ENCODE measurements at places on chromosomes 4 and X.
A peak's percentile ranks its signal among the peaks of the same experiment; 100 is the strongest.

DNA sequence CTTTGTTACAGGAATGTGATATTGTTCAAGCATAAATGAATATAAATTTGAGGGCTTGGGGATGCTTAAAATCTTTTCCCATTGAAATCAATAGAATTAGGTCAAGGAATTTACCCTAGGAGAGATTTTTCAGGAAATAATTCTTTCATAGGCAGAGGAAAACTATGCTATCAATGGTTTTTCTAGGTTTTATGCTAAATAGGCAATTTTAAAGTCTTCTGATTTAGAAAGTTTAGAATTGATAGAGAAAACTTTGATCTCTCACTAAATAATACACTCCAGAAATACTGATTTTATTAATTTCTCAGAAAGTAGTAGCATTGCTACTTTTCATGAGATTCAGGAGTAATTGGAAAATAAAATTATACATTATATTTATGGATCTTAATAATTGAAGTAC is 36.5 kb upstream of the GNRHR start:
- DNase-seq = no peak

- peak; percentile 6 for DNase-seq
Measured at GRCh38 chr4:100372432-100372831, 145.4 kb downstream of the EMCN start.

- no peak for DNase-seq
Measured at GRCh38 chr4:39255871-39256270, 73.5 kb downstream of the WDR19 start.

GRCh38 chrX:106698693-106699092 is 27.8 kb upstream of the RNF128 start:
- DNase-seq = peak; percentile 43

DNA sequence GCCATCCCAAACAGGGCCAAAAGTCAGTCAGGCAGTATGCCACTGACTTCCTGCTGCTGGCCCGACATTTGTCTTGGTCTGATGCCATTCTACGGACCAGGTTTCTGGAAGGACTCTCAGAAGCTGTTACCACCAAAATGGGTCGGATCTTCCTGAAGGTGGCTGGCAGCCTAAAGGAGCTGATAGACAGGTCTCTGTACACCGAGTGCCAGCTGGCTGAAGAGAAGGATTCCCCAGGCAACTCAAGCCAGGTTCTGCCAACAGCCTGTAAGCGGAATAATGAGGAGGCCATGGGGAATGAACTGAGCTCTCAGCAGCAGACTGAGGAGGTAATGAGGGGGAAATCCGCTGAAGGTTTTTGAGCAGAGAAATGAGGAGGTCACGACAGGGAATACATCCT is 95.7 kb downstream of the RTL9 start:
- DNase-seq = no peak

DNA sequence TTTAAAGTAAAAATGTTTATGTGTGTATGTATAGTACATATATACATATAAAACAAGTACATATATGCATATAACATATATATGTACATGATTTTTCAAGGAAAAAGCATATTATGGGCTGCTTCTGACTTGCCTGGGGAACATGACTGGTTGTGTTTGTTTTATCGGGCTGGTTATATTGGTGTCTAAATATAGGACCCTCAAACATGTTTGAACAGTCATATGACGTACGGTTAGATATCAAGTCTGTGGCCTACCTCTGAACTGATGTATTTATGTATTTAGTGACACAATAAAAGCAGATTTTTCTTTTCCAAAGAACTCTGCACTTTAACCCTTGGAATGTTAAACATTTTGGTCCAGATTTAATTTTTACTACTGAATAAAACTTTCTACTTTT is 37.9 kb upstream of the ARSD start:
- DNase-seq = no peak

DNA sequence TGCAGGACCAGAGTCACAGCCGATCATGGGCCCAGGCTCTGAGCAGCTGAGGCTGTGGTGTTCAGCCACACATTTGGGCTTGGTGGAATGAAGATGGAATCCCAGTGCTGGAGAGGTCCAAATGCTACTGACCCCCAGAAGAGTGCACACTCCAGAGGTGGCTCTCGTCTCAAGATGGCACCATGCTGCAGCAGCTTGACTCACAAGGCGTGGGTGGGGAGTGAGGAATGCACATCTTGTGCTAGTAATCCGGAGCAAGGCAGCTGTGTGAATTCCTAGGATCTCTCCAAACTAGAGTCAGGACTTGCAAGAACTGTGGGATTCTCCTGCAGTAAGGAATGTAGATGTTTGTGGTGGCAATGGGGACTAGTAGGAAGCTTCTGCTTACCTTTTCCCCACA is 28.7 kb downstream of the RAB28 start:
- no peak for DNase-seq

- DNase-seq = peak; percentile 59
Measured at GRCh38 chrX:15465347-15465746, 27.8 kb downstream of the PIR start.

DNA sequence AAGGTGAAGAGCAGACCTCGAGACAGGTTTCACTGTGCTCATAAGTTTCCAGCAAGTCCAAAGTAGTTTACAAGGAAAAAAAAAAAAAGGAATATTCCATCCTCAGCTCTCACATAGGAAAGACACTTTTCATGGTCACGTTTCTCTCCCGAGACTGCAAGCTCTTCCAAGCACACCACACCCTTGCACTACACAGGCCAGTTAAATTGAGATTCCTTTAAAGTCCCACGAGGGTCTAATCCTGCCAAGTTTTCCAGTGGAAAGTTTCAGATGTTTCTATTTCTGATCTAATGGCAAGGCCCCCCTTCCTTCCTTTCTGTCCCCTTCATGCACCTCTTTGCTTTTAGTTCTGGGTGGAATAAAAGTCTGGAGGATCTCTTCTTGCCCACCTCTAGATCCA is 67.9 kb upstream of the PCDH19 start:
- DNase-seq = no peak

DNA sequence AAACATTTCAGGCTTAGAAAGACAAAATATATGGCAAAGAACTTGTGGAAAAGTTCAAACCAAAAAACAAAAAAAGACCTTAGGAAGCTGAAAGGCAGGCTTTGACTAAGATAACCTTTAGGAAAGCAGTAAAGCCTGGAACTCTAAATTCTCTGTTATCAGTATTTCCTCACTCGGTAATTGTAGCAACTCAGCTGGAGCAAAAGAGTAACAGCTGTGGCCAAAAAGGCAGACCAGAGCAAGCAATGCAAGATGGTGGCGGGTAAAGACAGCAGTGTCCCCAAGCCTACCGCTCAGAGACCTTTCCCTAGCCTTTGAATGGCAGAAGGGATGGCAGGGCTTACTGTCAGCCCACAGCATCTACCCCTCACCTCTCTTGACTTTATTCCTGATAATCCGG is 63.1 kb upstream of the KLHL13 start:
- no peak for DNase-seq

DNA sequence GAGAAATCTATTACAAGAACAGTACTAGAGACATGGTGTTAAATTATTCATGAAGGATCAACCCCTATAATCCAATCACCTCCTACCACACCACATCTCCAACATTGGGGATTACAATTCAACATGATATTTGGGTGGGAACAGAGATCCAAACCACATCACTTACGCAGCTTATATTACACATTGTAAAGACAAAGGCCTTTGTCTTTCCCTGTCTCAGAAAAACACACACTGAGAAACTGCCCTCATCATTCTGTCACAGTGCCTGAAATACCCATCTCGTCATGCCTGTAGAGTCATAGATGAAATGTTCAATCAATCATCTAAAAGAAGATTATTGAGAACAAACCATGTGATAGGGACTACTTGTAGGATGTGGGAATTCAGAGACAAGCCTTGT is 558.8 kb upstream of the GRIA3 start:
- DNase-seq = peak; percentile 41

GRCh38 chr4:26985873-26986272 is 125.2 kb downstream of the STIM2 start:
- DNase-seq = no peak

GRCh38 chr4:2843941-2844584 is 419 bp downstream of the ADD1 start:
- peak; percentile 22 for DNase-seq

- DNase-seq = peak; percentile 19
Measured at GRCh38 chrX:150084496-150085229, 146.4 kb upstream of the EOLA2 start.

GRCh38 chr4:1010395-1011021 is 918 bp upstream of the FGFRL1 start:
- peak; percentile 97 for DNase-seq

GRCh38 chr4:128831531-128832242 is 22.2 kb downstream of the JADE1 start:
- no peak for DNase-seq

DNA sequence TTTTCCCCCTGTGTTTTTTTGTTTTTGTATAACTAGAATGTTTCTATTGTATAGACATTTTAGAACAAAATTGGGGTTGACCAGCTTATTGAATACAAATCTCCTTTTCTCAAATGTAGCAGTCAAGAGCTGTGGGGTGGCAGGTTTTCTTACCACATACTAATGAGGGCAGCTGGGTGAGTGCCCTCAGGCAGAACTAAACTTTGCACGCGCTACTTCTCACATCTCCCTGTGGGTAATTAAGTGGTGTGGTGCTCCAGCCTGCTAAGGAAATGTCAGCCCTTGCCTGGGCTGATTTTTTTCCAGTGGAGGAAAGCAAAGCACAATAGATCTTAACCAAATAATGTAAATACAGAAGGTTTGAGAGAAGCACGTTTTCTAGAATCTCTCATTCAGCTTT is 717.6 kb upstream of the TENM3 start:
- peak; percentile 13 for DNase-seq

GRCh38 chr4:2595436-2595835 is 59.0 kb downstream of the FAM193A start:
- no peak for DNase-seq

GRCh38 chr4:105352826-105353225 is 121.0 kb downstream of the PPA2 start:
- DNase-seq = no peak

DNA sequence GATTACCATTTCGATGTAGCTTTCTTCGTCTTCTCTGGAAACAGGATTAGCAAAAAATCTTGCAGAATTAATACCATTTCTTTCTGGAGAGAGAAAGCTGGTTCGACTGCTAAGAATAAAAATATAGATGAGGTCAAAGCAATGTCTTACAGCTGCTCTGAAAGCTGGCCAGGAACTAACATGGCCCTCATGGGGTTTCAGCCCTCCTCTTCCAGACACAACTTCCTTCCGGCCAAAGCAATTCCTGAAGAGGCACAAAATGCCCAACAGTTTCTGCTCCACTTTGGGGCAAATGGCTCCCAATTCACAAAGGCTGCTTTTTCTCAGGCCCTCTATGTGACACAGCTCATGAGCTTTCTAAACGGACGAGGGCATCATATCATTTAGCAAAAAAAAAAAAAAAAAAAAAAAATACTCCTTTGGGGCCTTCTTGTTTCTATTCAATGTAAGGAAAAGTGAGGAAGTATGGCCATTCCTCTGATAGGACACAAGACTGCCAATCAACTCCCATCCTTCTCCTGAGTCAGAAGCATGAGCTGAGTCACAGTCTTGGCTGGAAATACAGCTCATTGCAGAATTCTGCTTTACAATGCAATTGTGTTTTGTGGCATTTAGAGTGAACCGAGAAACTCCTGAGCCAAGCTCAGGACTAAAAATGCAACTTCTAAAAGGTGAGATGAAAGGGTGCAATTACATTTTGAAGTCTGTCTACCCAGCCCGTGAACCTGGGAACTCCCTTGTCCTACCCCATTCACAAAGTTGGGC is 42.7 kb upstream of the CTAG2 start:
- peak; percentile 70 for DNase-seq

GRCh38 chr4:155444721-155445120 is 68.0 kb upstream of the MAP9 start:
- DNase-seq = no peak

- DNase-seq = no peak
Measured at GRCh38 chr4:16663732-16664131, 234.7 kb downstream of the LDB2 start.

- peak; percentile 73 for DNase-seq
Measured at GRCh38 chr4:57102050-57102624, 8.0 kb downstream of the IGFBP7 start.

DNA sequence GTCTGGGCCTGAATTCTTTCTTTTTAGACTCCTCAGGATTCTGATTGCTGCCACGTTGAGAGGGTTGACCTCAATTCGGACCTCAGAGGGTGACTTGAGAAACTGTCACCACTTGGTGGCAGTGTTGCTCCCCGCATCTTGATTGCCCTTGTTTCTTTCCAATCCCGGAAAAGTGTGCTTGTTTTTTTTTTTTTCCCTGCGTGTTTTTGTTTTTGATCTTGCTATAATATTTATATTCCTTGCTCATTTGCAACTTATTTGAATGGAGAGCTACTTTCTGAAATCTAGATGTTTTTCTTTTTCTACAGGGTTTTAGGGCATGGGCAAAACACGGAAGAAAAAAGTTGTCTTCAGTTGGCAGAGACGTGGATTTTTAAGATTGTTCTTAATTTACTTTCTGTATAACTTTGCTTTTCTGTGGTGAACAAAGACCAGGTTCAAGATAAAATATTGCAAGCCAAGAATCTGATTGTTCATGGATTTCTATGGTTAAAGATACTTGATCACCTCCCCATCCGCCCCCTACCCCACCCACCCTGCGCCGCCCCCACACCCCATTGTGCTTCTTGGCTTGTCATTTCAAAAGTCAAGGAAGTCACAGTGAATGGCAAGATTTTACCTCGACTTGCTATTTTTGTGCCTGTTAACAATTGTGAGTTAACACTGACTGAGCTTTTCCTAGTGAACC is 102.0 kb downstream of the PTTG2 start:
- peak; percentile 74 for DNase-seq

- DNase-seq = no peak
Measured at GRCh38 chr4:148982200-148982599, 540.0 kb upstream of the NR3C2 start.

GRCh38 chr4:142377342-142378091 is 468.6 kb downstream of the INPP4B start:
- DNase-seq = no peak

DNA sequence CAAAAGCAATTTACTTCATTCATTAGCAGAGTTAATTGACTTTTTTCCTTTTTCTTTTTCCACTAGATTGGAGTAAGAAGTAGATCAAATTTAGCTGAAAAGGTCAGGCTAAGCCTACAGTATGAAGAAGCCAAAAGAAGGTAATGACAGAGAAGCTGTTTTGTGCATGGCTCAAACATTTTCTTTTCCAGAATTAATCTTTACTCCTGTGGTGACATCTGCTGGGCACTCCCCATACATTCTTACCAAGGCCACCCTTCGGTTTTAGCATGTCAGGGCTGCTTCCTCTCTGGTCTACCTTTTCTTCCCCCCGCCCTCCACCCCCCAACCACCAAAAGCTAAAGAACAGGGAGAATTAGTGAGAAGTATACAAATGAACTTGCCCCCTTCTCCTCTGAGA is 70.2 kb downstream of the CLDN22 start:
- DNase-seq = peak; percentile 55

DNA sequence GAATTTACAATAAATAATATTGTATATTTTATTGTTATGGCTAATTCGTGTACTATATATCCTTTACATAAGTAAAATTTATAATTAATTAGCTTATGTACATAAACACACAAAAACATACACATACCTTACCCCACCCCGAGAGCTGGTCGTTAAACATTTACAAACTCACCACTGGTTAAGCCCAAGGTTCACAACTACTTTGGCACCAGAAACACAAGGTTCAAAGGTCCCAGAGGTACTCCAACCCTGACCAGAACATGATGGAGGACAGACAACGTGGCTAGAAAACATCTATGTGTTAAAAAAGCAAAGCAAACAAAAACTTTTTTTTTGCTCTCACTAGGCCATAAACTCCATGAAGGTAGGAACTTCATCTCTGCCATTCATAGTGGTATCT is 37.7 kb downstream of the SLC25A5 start:
- DNase-seq = no peak

All from epithelial cell of esophagus (primary cell).